Natural killer cell treated with Interleukin-12 subunit alpha and Interleukin-12 subunit beta and Interleukin-15 and Interleukin-18, amount 100 ng/mL, for 72 hours (primary cell): ENCODE measurements at places on chromosomes 5 and 9.

DNA sequence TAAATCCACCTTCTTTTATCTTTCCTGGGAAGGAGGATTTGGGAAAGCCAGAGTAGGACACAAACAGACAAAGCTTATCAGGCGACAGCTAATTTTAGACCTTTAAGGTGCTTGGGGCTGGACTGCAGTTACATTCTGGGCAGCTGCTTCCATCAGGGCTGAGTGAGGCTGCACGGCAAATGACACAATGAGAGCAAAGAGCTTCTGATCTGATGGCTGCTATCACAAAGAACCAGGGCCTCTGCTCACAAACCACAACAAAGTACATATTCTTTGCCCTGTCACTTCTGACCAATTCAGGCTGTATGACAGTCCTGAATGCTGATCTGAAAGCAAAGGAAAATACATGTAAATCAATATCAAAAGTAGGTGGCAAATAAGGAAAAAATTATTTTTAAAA is 93.1 kb downstream of the MRPS27 start:
- DNase-seq = no peak

DNA sequence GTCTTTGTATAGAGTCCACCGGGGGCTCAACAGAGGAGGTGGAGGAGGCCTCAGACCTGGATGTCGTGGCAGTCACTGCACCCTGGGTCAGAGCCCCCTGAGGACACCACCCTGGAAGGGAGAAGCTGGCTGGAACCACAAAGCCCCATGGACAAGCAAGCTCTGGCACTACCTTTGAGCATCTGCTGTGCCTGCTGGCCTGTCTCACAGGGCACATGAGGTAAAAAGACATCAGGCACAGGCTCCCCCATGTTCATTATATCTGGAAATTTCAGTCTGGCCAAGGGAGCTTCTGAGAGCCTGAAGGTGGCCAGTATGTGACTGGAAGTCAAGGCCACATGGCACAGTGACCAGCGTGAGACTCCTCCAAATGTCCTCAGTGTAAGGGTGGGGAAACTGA is 22.9 kb downstream of the KCNMB1 start:
- DNase-seq = no peak

GRCh38 chr9:5492965-5493678 is 17.2 kb upstream of the PDCD1LG2 start:
- DNase-seq = no peak

- no peak for DNase-seq
These were observed 812 bp downstream of the SREK1 start for GRCh38 chr5:66144834-66145390.

DNA sequence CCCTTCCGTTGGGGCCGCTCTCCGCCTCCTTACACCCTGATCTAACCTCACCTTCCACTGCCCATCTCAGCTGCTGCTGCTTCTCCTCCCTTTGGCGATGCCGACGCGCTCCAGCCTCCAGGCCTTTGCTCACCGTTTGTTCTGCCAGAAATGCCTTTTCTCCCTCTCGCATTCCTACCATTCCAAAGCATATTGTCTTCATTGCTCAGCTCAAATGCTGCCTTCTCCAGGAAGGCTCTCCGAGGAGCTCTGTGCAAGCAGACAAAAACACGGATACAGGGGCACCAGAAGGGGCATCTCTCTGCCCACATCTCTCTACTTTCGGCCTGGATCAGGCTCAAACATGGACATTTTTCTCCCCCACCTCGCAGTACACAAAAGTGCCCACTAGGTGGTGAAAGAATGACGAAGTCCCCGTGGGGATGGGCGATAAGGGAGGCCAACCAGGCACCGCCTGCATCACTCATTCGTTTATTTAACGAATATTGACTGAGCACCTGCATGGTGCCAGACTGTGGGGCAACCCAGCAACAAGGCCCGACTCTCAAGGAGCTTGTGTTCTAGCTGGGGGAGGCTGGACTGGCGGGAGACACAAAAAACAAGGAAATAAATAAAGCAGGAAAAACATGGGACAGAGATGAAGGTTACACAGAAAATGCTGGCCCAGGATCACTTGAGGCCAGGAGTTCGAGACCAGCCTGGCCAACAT is 7.3 kb upstream of the GRHPR start:
- DNase-seq = peak; percentile 71

- no peak for DNase-seq
These were observed 77.4 kb upstream of the DMRT1 start for GRCh38 chr9:764105-764524.

GRCh38 chr9:36999728-37000333 is 34.2 kb downstream of the PAX5 start:
- no peak for DNase-seq

DNA sequence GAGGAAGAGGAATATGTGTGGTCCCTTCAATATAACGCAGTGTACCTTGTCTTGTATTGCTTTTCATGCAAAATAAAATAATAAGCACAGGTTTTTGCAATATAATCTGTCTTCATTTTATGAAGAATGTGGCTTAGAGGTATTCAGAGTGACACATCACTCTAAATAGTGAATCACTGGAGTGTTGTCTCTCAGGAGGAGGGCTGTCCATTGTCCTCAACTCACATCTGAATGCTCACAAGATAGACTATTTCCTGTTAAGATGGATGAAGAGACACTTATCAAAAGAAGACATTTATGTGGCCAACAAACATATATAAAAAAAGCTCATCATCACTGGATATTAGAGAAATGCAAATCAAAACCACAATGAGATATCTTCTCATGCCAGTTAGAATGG is 1147.5 kb upstream of the C9orf72 start:
- DNase-seq = no peak

DNA sequence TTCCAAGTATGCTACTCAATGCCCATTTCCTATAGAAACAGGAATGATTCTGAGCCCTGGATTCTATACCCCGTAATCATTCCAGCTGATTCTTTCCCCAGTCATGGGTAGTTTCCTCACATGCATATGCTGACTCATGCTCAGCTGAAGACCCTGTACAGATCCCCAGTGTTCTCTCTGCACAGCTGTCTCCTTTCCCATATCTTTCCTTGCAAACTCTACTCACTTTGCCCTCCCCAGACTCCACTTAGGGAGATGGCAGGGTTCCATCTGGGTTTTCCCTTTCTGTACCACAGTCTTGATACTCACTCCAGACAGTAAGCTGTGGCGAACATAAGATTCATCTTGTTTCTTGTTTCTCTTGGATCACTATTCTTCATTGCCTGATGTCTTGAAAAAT is 357.6 kb downstream of the RAB3C start:
- no peak for DNase-seq

- DNase-seq = no peak
These were observed 46.8 kb upstream of the HAND1 start for GRCh38 chr5:154524859-154525258.

DNA sequence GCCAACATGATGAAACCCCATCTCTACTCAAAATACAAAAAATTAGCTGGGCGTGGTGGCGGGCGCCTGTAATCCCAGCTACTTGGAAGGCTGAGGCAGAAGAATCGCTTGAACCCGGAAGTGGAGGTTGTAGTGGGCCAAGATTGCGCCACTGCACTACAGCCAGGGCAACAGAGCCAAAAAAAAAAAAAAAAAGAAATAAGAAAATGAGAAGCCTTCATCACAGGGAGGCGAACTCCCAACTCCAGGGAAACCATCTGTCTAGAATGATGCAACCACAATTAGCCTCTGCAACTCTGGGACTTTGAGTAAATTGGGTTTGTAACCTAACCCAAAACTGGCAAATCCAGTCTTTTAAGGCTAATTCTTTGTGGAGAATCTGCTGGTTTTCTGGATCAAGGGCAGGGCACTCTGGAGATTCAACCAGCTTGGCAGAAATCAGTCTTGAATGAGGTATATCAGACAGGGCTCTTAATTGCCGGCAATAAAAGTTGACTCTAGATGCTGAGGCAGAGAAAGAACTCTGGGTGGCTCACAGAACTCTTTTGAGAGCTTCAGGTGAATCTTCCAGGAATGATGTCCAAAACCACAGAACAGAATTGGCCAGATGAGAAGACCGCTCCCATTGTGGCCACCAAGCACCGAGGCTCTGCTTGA is 9.9 kb downstream of the S100Z start:
- no peak for DNase-seq

- DNase-seq = no peak
These were observed 76.7 kb upstream of the CHD1 start for GRCh38 chr5:99005506-99005905.

DNA sequence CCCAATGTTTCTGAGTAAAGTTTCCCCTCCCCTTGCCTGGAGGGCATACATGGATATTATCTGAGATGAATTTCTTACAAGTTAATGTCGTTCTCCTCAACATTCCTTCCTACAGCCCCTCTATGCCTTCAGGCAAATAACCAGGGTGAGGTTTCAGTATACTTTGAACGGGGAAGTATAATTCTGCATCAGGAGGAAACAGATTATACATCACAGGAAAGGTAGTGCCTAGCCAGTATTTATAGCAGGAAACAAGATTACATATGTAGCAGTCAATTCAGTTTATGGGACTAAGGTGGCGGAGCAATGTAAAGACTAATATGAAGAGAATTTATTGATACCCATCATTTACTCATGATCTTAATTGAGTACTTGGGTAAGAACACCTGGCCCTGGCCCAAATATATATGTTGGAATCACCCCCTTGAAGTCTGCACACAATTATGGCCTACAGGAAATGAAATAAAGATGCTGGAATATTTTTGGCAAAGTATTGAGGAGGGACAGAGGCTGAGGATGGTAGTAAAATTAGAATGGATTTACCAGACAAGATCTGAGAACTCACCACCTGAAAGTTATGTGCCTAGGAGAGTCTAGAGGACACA is 661.1 kb downstream of the PTPRD start:
- DNase-seq = no peak

DNA sequence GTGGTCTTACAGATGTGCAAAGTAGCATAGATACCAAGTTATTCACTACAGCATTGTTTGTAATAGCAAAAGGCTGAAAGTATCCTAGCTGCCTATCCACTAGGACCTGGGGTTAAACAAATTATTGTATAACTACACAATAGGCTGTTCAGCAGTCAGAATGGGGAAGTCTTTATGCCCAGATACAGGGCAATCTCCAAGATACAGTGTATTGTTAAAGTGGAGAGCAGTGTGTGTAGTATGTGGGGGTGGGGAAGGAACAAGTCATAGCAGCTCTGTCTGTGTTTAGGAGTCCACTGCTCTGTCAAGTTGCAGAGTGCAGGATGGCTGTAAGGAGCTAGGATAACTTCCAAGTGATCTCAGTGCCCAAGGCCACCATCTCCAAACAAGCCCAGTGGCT is 5.5 kb downstream of the PCYOX1L start:
- no peak for DNase-seq

DNA sequence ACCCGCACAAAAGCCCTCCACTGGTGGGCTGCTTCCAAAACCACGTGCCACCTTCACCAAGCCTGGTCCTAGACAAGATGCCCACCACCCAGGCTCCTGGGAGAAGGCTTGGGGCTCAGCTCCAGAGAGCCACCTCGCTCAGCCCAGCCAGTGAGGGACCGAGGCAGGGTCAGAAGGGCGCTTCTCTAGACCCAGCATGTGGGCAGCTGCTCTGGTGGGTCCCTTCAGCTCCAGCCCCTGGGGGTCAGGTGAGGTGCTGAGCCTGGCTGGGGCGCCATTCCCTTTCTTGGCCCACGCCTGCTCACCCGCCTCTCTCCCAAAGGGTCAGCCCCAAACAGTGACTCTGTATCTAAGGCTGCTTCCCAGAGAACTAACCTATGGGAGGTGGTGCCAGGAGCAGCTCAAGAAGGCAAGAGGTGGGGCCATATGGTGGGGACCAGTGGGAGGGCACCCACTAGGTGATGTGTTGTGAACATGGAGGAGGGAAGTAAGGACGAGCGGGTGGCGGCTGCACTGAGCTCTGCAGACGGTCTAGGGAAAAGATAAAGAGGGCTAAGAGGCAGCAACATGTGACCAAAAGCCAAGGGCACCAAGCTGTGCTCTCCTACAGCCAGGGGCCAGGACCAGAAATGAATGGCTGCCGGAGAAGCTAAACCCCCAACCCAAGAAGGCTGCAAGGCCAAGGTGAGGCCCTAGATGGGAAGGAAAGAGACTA is 79.3 kb downstream of the CAMSAP1 start:
- DNase-seq = no peak

- DNase-seq = no peak
These were observed 6.6 kb downstream of the FLT4 start for GRCh38 chr5:180642779-180643178.

- no peak for DNase-seq
These were observed 128.9 kb upstream of the CCNH start for GRCh38 chr5:87541676-87542075.

DNA sequence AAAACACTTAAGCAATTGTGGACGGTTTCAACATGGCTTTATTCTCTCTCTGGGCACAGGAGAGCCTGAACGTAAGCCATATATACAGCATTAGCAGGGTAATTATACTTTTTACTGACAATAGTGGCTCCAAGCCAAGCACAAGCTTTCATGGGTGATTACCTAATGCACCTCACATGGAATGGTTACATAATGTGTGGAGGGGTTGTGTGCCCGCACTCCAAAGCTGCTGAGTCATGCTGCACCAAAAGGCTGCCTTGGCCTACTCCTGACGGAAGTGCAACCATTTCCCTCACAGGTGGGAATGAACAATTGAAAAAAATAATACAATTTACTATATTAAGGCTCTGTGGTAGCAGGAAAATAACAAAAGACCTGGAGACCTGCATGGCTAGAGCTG is 86.5 kb upstream of the ATP10B start:
- DNase-seq = no peak
